ENCODE measurements at places on chromosomes 2 and 18.

- DNase-seq: no peak
These were observed 6.2 kb downstream of the SEPTIN2 start for GRCh38 chr2:241321886-241322285.

GRCh38 chr18:65790604-65791003, 39.8 kb downstream of the CDH7 start:
- no peak for DNase-seq

- DNase-seq: no peak
These were observed 72.0 kb upstream of the MRPS9 start for GRCh38 chr2:104965900-104966299.

DNA sequence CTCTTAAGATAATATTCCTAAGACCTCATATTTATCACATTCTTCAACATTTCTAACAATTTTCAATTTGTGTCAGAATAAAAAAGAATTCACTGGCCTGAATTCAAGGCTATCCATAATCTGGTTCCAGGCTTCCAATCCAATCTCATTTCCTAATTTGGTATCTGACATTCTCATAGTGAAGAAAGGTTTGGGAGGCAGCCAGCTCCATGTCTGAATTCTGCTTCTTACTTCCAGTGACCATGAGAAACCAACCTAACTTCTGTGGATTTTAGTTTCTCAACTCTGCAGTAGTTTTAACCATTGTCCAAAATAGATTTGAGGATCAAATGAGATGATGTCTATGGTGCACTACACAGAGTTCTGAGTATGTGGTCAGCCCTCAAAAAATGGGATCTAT, 439.1 kb upstream of the GCFC2 start:
- no peak for DNase-seq

GRCh38 chr2:119704670-119705120, 25.7 kb downstream of the TMEM177 start:
- DNase-seq: no peak

DNA sequence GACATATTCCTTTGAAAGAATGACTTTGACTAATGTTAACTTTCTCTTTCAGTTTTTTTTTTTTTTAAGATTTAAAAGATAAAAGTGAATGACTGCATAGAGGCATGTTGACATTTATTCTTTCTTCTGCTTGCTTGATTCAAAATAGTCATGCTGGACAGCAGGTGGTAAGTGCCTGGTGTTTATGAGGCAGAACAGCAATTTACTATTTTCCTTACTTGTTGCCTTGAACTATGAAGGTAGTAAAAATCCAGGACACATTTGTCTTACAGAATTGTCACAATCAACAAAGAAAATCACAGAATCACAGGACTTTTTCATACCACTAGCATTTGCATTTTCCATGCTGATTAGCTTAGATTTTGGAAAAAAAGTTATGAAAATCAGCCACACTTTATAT, 388.3 kb downstream of the CTNNA2 start:
- no peak for DNase-seq

DNA sequence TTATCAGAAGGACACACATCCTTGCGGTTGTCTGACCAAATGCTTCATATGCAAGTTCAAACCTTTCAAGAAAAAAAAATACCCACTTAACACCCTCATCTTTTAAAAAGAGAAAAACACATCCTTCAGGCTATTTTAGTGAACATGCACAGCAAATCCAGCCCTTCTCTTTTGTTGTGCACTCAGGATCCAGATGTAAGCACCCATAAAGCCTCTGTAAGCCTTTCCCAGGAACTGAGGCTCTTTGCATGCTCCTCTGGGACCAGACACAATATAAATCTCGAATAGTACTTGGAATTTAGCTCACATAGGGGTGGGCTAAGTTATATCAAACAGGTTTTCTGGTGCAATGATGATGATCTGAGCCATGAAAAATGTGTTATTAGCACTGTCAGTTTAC, 308.8 kb upstream of the FAM98A start:
- DNase-seq: no peak

- DNase-seq: no peak
These were observed 91.1 kb upstream of the CDH2 start for GRCh38 chr18:28267878-28268625.

GRCh38 chr2:71605781-71606241, 152.4 kb downstream of the DYSF start:
- no peak for DNase-seq

DNA sequence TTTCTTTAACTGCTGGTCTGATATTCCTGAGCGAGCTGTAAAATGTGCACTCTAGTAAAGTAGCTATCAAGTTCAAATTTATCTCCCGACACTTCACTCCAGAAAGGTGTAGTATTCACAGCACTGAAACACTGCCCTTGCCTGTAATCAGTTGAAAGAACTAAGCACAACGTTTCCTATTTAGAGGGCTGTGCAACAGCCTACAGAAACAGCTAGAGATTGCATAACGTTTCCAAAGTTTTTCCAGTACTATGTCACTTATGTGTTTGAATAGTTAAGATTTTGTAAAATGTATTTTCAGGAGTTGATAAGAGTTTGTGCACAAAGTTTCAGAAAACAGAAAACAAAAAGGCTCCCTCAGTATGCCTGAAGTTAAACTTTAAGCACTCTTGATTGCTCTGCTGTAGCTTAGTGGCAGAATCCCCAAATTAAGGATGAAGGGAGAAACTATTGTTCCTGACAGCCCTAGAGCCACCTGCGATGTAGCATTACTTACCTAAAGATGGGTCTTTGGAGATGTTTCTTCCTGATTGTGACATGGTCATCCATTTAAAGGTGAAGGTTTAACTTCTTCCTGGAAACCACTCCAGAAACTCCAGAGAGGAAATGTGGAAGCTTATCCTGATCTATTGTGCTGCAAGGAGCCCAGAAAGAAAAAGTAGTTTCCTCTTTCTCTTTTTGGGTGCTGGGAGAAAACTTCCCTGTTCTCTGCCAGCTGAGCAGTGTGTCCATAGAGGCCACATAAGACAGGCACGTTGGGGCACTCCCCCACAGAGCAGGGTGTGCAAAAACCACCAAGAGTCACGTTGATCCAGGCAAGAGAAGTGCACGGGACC, 536 bp downstream of the PDE1A start:
- no peak for DNase-seq

DNA sequence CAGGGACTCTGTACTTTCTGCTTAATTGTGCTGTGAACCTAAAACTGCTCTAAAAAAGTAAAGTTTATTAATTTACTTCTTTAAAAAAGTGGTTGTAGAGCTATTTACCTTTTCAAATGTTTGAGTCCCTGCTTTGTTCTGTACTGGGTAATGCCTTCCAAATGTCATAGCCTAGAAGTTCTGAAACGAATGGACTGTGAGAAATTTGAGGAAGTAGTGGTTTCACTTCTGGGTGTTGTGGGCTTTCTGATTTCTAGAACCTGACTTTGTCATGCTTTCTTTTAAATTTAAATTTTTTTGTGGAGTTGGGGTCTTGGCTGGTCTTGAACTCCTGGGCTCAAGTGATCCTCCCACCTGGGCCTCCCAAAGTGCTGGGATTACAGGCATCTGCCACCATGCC, 44.6 kb downstream of the SMAD4 start:
- no peak for DNase-seq

DNA sequence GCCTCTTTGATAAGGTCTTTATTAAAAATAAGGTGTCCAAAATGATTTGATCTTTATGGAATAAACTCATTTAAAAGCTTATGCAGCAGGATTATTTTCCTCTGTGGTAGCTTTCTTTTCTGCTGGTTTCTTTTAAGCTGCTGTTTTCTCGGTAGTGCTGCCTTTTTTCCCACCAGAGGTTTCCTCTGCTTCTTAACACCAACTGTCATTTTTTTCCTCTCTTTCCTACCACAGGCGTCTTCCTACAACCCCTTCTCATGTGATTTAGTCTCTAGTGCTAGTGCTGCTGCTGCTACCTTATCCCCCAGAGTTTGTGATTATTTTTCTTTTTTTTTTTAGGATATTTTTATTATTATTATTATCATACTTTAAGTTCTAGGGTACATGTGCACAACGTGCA, 102.1 kb upstream of the PGAP1 start:
- no peak for DNase-seq

- DNase-seq: no peak
These were observed 2.8 kb downstream of the KCNIP3 start for GRCh38 chr2:95299961-95300360.

- no peak for DNase-seq
These were observed 306.8 kb downstream of the CELF4 start for GRCh38 chr18:37258819-37259218.

- DNase-seq: no peak
These were observed 541.7 kb downstream of the MBD2 start for GRCh38 chr18:53682796-53683195.

DNA sequence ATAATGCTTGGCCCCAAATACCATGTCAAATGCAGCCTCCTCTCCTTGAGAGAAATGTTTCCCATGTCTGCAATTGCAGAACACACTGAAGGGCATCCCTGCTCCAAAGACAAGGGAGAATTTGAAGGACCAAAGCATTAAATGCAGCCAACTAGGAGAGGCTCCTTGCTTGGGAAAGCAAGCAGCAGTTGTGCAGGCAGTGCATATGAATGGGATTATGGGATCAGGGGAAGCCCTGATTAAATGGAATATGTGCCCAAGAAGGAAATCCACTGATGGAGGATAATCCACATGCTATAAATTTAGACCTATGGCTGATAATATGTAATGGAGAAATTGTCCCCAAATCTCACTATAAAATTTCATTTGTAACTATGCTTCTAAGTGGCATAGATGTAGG, 116.1 kb downstream of the NCKAP5 start:
- no peak for DNase-seq

DNA sequence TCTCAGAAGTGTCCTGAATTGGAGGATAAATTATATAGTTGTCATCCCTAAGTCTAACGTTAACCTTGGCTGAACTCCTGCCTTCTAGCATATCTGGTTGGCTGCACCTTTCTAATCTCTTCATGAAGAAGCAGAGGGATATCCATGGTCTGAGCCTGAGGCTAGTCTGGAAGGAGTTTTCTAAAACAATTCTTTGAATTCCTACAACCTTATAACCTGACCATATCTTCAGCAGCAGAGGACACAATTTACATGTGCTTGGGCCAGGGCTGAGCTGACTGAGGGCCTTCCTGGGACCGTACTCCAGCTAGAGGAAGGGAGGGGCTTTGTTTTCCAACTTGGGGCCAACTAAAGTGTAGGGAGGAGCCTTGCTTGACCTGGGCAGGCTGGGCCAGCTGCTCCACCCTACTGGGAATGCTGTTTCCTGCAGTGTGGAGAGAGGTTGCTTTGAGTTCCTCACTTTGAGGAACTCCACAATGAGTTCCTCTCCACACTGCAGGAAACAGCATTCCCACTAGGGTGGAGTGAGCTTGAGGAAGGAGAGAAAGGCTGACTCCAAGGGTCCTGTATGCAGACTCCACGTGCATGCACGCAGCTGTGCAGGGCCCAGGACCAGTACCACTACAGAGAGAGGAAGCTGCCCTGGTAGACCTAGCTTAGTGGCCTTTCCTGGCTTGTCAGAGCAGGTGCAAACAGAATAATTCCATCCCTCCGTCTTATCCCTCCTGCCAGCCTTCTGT, 19.6 kb downstream of the CEP68 start:
- no peak for DNase-seq

GRCh38 chr18:64806691-64807090, 657.8 kb upstream of the LINC00305 start:
- no peak for DNase-seq

DNA sequence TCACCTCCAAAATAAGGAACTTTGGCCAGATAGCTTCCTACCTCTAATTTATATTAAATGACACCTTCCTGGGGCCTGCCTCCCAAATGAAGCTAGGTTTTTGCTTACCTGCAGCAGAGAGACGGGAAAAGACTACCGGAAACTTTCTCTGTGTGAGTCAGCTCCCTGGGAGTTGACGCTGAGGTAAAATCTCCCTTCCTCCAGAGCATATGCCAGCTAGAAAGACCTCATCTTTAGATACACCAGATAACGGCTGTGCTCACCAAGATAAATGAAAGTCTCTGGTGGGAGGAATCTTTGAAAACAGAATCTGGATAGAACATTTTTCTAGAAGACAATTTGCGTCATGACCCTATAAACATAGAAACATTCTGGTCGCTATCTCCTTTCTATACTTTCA, 99.7 kb upstream of the RFX8 start:
- no peak for DNase-seq

DNA sequence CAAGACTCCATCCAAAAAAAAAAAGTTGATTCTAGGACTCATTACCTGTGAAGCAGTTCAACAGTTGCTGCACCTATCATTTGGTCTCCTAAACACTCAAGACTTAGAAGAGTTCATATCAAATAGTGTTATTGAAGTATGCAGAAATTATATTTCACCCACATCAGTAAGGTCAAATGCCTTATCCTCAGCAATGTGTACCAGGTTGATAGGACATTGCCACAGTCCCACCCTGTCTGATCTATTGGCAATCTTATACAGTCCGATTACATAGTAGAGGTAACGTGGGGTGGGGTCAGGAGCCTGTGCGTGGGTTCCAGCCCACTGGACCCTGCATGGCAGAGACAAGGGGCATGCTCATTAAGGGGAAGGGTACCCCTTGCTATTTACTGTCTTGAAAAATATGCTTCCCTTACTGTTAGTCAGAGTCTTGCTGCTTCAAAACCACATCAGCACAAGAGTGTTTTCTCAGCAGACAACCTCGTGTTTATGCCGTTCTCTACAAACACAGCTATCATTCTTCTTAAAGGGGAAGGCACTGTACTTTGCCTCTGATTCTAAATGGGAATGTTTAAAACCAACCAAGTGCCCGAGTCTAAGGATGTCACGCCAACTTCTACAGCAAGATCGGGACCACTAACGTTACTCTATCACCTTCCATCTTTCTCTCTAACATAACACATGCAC, 115.2 kb downstream of the MTCL1 start:
- DNase-seq: no peak

- no peak for DNase-seq
These were observed 438.6 kb upstream of the POU3F3 start for GRCh38 chr2:104415284-104415683.

GRCh38 chr2:36912695-36913094, 53.6 kb downstream of the STRN start:
- DNase-seq: no peak

DNA sequence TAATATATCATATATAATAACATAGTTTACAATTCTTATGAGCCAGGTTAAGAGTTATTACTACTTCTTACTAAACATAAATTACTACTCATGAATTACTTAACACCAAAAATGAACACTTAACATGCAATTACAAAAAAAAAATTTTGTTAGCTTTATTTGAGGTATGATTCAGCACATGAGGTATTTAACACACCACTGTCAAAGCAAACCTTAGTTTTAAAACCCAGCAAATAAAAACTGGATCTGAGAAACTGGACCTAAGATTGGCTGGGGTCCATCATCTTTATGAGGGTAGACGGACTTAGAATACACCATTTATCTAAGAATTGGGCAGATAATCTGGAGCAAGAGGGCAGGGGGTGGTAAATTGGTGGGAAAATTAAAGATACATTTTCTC, 81.8 kb upstream of the CREB1 start:
- DNase-seq: no peak

GRCh38 chr18:26304511-26304910, 78.3 kb downstream of the TAF4B start:
- DNase-seq: no peak

- no peak for DNase-seq
These were observed 13.4 kb upstream of the UGT1A1 start for GRCh38 chr2:233746475-233747282.
